ENCODE measurements at places on chromosomes 16 and 17. TPM values are rescaled to one million over a fixed set of nuclear protein-coding genes. Genes with fewer than 3 reads are reported as not detected.

- DNase-seq, result no peak
These were observed 2.8 kb downstream of the ZNF646 start for GRCh38 chr16:31077024-31077423.

GRCh38 chr16:19677402-19677801 is 40.6 kb downstream of the KNOP1 start:
- no peak for DNase-seq

GRCh38 chr16:88905563-88905962 is 39.1 kb upstream of the PABPN1L start:
- DNase-seq, result no peak

DNA sequence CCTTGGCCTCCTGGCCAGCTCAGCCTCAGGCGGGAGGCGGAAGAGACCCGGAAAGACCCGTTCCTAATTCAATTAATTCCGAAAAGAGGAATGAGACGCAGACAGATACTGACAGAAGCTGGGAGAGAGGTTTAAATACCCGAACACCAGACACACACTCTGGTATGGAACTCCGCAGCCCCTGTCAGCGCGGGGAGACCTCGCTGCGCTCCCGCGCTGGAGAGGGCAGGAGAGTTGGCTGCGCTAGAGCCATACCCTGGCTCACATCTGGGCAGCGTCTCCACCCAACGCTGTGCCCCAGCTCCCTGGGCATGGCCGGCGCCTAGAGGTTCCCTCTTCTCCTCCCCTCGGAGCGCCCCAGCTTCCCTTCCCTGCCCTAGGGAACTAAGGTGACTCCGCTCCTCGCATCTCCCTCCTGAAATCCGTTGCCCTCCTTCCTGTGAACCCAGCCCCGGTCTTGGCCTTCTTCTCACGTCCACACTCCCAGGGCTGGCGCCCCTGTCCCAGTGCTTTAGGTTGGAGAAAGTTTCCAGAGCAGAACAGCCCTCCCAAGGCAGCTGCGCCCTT is 8.0 kb downstream of the NEUROD2 start:
- no peak for DNase-seq

GRCh38 chr16:2777903-2778629 is 986 bp upstream of the ELOB start:
- DNase-seq, result peak; percentile 8

Gene PMFBP1
- polyA plus RNA-seq, result 1.3 TPM

Gene SLC16A11
- polyA plus RNA-seq, result 0.30 TPM

DNA sequence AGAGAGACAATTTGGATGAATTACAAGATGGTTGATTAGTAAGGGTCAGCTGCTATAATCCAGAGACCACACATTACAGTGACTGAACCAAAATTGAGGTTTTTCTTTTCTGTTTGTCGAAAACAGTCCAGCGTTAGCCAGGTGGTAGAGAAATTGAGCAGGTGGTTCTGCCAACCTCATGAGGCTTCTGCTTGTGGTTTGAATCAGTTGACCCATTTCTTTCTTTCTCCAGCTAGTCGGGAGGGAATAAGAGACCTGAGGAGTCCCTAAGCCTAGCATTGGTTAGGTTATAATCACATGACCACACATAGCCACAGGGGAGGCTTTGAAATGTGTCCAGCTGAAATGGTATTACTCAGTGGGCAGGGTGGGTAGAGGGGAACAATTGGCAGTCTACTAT is 504.6 kb downstream of the HS3ST4 start:
- no peak for DNase-seq
